ENCODE measurements at places on chromosomes 3 and 15.

DNA sequence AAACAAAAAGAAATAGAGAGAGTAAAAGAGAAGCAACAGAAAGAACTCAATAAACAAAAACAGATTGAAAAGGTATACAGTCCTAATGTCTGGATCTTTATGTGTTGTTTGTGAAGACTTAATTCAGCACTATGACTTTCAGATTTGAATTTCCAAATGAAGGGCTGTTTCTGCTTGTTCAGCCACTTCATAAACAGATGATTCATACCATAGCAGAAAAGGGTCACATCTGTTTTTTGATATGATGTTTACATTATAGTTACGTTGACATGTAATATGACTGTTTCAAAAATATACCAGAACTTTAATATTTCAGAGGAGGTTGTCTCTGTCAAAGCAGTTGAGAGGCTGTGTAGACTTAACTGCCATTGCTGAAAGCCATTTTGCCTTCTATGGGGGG lies 24.1 kb downstream of the ASB14 start:
- no peak for DNase-seq

DNA sequence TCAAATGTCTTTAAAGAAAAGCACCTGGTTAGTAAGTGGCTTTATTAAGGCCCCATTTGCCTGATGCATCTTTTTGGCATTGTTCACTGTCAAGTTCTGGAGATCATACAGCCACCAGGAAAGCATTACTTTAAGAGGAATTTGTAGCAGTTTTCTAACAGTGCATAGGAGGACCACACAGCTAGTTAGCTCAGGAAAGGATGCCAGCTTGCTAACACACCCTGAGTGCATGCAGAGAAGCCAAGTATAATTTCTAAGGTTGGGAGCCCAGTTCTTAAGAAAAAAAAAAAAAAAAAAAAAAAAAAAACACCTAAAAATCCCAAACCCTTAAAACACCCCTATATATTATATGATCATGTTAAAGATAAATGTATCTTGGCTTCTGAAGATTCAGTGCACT lies 102.0 kb upstream of the FEZF2 start:
- no peak for DNase-seq

DNA sequence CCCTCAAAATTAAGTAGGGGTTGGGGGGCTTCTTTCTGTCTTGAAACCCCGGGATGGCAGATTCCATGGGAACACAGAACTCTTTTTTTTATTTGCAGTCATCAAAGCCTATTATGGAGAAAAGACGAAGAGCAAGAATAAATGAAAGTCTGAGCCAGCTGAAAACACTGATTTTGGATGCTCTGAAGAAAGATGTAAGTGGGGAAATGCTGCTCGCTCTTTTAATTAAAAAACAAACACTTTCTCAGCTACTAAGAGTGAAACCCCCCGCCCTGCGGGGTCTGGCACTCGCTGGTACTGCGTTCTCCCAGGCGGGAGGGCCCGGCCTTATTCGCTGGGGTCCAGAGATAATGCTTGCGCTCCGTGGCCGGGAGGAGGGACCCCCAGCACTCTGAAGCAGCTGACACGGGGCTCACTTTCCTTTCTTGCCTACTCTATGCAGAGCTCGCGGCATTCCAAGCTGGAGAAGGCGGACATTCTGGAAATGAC lies 615 bp downstream of the HES1 start:
- DNase-seq = peak; percentile 32

- no peak for DNase-seq
Measured at GRCh38 chr3:143831208-143831607, 17.1 kb downstream of the SLC9A9 start.

DNA sequence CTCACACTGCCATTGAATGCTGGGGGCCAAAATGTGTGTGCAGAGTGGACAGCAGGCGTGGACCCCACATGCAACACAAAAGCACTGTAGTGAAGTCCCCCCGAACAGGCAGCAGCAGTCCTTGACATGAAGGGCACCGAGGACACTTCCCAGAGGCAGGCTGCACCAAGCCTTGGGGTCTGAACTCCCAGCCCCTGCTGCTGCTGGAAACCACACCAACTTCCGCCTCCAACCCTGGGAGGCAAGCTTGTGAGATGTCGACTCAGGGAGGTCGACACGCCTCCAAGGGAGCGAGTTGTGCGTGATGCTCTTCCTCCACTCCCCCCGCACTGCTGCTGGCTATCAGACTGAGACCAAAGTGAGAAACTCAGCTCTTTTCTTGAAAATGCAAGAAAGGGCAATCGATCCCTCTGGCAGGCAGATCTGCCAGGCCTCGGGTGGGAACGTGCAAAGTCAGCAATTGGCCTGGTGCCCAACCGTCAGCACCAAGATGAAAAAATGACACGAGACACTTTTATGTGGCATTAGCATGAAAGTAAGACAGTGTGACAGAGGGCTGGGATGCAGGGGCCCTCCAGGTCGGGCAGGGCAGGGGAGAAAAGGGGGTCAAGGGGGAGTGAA lies 43.6 kb downstream of the WHAMM start:
- DNase-seq = no peak

DNA sequence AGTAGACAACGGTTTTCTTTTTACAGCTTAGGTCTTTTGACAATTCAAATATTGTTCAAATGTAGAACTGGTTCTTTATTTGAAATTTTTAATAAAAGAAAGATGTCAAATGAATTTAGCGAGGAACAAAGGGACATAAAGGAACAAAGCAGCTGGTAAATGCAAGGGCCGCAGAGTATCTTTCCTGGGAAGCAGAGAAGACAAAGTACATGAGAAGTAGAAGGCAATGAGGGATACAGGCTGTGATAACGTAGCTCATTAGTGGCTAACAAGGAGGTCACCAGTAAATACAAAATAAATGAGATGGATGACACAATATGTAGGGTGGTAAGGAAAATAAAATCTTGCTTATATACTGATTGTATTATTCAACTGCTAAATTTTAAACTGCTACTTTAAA lies 762.8 kb downstream of the VGLL3 start:
- DNase-seq = no peak

- no peak for DNase-seq
Measured at GRCh38 chr3:8205881-8206280, 295.7 kb upstream of the LMCD1 start.

GRCh38 chr3:49554633-49555265 lies 472 bp downstream of the BSN start:
- no peak for DNase-seq

DNA sequence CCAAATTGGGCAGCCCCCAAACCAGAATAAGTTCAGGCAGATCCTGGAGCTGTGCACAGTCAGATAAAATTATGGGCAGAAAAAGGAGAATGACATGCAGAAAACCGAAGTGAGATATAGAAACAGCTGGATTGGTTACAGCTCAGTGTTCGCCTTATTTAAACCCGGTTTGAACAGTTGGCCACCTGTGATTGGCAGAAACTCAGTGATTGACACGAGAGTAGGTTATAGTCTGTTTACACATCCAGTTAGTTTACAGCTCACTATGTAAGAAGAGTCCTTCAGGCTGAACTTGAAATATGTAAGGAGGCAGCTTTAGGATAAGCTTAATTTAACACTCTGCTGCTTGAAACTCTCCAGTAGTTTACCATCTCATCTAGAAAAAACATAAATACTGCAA lies 271.6 kb upstream of the ARRDC4 start:
- no peak for DNase-seq

DNA sequence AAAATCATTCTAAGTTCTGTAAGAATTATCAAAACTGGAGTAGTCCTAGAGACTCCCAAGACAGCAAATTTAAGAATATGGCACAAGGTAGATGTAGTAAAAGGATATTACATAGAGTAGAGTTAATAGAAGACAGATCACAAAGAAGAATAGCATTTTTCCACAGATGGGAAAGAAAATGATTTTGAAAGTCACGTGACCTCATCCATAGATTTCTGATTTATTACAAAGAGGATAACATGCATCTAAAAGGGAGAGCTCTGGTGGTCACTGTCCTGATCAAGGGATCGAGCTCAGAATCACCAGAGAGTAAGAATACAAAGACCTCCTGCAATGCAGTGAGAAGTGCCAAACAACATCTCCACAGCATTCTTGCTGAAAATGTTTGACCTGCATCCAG lies 354.4 kb downstream of the TBL1XR1 start:
- DNase-seq = no peak

DNA sequence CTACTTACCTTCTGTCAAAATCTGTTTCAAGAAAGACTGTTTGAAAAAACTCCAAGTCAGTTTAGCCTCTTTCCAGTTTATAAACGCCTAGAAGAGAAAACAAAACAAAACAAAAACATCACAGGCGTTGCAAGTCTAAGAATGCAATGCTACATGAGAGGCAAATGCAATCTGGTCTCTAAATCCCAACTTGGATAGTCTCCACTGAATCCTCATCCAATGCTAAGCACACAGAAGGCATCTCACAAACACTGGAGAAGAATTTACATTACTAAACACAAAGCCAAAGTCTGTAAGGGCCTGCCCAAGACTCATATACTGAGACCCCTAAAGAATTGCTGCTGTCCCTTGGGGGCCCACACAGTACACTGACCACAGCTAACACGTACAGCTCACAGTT lies 18.4 kb downstream of the RFT1 start:
- no peak for DNase-seq

- no peak for DNase-seq
Measured at GRCh38 chr3:31924610-31925270, 56.3 kb downstream of the OSBPL10 start.

DNA sequence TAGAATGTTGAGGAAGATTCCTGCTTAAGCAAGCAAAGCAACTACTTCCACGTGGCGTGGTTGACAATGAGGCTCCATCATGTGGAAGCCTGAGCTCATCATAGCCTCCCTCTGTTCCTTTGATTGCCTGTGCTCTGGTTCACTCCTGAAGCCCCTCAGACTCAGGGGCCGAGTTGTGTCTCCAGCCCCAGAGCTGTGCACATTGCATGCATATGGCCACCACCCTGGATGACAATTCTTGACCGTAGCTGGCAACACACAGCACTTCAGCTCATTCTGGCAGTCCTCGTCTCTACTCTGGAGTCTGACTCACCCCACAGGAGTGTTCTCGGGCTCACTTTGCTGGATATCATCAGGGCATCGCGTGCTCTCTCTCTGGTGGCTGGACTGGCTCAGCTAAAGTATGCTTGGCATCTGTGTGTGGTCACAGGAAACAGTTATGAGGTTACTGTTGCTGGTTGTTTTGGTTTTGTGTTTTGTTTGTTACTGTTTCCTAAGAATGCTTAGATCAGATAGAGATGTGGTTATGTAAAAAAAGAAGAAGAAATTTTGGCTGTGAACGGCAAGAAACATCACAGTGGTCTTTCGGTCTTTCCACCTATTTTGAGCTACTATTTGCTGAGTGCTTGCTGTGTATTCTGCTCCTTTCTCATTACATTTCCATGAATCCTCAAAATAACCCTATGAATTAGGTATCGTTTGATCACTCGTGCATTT lies 41.6 kb upstream of the MRPS22 start:
- peak; percentile 71 for DNase-seq

DNA sequence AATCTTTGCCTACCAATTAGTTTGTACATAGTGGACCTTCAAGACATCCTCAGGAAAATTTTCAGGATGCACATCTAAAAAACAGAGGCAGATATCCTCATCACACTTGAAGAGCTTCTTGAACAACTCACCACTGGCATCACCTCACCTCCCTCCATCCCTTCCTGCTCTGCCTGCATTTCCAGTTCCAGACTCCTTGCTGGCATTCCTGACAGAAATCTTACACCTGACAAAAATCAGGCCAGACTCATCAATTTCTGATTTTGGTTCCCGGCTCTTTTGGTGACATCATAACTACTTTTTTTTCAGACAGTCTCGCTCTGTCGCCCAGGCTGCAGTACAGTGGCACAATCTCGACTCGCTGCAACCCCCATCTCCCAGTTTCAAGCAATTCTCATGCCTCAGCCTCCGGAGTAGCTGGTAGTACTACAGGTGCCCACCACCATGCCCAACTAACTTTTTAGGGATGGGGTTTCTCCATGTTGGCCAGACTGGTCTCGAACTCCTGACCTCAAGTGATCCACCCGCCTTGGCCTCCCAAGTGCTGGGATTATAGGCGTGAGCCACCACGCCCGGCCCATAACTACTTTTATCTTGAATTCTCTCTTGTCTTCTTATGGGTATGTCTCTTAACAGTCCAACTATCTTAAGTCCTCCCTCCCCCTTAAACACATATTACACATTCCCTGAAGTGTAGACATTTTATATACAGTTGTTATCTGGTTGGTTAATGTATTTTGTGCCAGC lies 216.6 kb upstream of the IL12A start:
- DNase-seq = no peak

GRCh38 chr15:98840053-98840452 lies 167.5 kb downstream of the PGPEP1L start:
- no peak for DNase-seq

DNA sequence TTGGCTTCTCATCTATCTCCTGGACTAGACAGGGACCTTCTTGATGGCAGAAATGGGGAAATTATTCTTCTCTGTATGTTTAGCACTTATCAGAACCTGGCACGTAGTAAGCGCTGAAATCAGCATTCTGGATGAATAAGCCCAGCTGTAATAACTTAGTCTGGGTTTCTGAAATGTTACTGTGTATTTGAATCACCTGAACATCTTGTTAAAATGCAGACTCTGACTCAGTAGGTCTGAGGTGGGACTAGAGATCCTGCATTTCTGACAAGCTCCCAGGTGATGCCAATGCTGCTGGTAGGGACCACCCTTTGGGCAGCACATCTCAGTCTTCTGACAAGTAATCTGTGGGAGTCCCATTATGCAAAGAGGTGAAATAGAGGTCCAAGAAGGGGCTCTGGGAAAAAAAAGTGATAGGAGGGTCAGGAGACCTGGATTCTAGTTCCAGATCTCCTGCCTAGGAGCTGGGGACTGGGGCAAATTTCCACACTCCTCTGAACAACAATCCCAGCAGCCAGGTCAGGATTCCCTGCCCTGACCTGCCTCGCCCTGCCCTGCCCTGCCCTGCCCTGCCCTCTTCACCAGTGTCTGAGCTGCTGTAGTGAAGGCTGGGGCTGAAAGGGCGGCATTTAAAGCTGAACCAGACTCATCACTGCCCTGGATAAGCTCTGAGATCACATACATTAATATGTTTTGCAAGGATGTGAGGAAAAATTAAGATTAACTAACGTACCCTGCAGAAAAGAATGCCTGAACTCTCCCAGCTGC lies 17.2 kb upstream of the SLC6A11 start:
- DNase-seq = no peak

DNA sequence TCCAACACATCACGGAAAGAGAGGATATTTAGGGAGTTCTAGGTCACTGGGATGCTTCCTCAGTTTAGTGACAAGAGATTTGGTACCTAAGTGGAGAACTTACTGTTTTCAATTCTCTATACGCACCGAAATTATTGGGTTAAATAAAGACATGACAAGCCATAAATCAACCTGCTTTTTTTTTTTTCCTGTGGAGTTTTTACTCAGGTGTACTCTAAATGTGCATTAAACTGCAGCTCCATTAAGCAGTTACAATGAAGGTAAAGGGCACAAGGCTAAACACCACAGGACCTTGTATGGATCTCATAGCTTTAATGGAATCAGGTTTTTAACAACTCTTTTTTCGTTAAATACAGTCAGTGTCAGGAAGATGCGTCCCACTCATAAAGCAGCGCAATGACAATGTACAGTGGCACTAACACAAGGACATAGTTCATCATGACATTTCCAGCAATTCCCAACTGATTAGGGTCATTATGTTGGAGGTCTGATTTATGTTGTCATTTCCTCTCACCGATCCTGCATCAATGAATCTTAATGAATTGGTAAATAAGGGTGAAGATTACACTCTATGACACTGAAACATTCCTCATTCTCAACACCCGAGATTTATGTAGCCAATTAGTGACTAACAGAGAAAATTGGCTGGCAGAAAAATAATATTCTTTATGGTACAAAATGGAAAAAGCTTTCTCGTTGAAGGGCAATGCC lies 355.2 kb downstream of the FOXP1 start:
- DNase-seq = no peak

GRCh38 chr3:33869977-33870376 lies 71.5 kb downstream of the PDCD6IP start:
- no peak for DNase-seq

Measured in A549 (cell line).